Astrocyte of the hippocampus (primary cell): ENCODE measurements at places on chromosomes 2 and 18.

- DNase-seq: no peak
Measured at GRCh38 chr2:126239320-126239955, 416.5 kb upstream of the GYPC start.

DNA sequence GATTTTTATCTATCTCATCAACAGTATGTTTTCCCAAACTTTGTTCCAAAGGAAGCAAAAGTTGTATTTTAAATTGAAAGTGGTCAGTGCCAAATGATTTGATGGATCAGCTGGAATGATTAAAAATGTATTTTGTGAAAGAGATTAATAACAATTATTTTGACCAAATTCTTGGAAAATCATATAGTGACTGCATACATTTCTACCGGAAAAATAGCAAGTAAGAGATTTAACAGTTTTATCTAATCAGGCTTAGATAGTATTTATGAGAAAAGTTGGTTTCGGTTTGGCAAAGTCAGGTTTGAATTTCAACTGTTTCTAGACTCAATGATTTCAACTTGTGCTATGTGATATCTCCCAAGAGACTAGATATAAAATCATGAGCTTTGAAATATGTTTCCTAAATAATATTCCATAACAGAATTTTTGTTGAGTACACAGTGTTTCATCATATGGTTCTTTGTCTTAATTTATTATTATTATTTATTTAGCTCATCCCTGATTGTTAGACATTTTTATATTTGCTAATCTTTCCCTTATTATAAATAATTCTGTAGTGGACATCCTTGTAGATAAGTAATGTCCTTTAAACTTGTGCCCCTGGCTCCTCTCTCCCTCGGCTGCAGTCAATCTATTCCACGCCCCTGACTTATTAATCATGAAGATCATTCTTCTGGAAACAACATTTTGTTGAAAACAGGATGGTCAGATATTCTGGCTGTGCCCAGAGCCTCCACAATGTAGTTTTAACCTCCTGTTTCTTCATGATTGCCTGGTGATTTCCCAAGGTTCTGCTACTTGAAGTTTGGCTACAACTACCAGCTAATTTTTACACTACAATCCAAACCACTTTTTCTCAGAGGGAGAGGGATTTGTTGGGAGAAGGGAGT is 520.7 kb upstream of the TCF4 start:
- no peak for DNase-seq

DNA sequence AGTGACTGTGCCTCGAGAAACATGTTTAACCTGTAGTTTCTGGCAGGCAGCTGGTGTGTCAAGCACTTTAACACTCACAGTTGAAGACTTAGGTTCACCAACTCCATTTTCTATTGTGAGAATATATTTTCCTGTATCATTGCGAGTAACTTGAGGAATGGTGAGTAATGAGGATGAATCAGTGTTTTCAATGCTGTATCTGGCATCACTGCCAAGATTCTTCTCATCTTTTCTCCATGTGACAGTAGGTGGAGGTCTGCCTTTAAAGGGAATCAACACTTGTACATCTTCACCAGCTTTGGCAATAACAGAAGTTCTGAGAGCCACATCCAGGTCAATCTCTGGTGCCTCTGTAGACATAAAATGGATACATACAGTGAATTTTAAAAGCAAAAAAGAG is 72.8 kb downstream of the PLEKHA3 start:
- peak; percentile 61 for DNase-seq

DNA sequence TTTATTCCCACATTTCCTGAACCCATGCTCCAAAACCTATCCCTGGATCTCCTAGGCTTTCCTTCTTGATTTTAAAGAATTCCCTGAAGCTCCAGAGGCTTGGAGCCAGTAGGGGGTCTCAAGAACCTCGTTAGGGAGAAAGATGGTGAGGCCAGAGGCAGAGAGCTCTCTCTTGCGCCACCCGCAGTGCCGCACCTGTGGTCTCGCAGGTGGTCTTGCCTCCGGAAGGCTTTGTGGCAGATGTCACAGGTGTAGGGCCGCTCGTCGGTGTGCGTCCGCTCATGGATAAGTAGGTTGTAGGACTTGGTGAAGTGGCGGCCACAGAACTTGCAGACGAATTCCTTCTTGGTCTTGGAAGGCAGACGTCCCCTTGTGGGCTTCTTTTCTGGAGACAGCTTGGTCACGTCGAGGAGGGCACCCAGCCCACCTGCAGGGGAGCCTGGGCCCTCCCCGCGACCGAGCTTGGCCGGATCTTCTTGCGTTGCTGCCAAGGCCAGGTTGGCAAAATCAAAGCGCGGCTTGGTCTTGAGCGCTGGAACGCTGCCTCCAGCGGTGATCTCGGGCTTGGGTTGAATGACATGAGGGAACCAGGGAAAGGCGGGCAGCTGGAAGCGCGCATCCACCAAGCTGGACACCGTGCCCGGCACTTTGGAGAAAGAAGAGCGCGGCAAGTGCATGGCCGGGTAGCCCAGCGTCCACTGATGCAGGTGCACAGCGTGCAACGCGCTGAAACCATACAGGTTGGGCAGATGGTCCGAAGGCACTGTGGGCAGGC is 5.3 kb downstream of the OSR1 start:
- DNase-seq: no peak

- DNase-seq: no peak
Measured at GRCh38 chr18:61086657-61087056, 246.6 kb upstream of the CDH20 start.

GRCh38 chr2:54161660-54162424 is 46.4 kb downstream of the ACYP2 start:
- DNase-seq: no peak

GRCh38 chr2:60652832-60653340 is 99.4 kb upstream of the BCL11A start:
- DNase-seq: no peak

DNA sequence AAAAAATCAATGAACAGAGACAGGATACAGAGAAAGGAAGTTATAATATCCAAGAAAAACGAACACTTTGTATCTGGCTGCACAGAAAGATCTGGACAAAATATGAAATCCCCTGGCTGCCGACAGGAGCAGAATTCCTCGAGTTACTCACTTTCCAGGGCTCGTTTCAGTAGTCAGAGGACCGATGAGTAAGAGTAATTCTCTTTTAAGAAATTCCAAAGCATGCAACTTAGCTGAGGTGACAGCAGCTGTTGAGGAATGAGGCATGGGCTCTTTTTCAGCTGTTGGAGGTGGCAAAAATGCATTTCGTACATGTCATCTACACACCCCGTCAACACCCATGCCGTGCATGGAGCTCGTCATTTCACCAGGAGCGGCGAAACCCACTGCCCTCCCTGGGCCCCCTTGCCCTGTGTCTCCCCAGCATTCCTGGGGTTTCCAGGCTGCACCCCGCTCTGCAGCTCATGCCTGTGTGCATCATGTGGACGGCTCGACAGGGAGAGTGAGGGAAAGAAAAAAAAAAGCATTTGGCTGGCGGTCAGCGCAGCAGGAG is 210.8 kb upstream of the SMIM21 start:
- peak; percentile 77 for DNase-seq

- no peak for DNase-seq
Measured at GRCh38 chr2:24082787-24083566, 1.7 kb downstream of the TP53I3 start.

GRCh38 chr2:9163306-9164111 is 43.1 kb upstream of the ASAP2 start:
- peak; percentile 46 for DNase-seq

DNA sequence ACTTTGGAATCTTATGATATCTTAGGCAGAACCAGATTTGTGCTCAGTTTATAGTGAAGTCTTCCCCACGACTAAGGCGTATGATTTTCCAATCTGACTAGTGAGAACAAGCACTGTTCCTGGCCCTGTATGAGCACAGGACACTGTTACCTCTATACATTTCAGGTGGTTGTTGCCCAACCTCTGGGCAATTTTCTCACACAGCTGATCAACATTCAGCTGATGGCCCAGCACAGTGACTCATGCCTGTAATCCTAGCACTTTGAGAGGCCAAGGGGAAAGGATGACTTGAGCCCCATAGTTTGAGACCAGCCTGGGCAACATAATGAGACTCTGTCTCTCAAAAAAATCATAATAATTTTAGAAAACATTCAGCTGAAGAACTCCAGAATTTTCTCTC is 119.5 kb downstream of the ASXL3 start:
- no peak for DNase-seq

GRCh38 chr2:179890666-179891065 is 29.3 kb upstream of the ZNF385B start:
- DNase-seq: no peak

GRCh38 chr2:38526195-38526594 is 76.5 kb downstream of the HNRNPLL start:
- no peak for DNase-seq

GRCh38 chr18:79518683-79519128 is 123.0 kb downstream of the NFATC1 start:
- no peak for DNase-seq

GRCh38 chr18:77223221-77223639 is 26.4 kb upstream of the GALR1 start:
- DNase-seq: no peak

DNA sequence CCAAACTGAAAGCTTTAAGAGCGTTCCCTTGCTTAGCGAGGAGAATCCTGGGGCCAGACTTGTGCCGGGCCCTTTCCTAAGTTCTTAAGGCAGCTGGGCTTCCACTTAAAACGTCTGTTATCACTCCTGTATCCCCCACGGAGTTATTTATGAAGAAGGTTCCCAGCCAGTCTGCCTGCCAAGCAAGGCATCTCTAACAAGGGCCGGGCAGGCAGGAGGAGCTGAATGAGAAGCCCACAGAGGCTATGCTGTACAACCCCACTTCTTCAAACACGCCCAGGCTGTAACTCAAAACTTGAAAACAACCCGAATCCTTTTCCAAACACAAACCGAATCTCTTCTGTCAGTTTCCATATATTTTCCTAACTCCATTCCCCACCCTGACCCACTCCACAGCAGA is 39.0 kb upstream of the ZFP36L2 start:
- peak; percentile 52 for DNase-seq

DNA sequence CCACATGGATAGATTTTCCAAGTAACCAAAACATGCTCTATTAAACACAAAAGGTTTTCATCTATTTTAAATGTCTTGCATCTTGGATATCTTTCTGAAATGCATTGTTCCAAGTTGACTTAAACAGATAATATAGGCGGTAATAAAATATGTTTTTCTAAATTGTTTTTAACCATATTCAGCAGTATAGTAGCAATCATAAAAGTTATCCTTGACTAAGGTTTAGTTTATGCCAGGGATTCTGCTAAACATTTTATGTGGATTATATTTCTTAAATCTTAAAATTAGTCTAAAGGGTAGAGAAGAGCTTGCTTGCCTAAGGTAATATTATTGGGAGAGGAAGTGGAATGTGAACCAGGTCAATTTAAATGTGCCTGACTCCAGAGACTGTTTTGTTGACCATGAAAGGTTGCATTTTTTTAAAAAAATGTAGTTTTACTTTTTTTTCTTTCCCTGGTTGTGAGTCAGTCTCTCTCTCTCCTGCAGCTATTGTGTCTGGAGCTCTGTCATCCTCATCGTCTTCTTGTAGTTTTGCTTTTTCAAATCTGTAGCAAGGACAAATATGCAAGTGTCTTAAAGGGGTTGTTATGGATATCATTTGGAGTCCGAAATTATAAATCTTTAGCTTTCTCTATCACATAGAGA is 309.1 kb upstream of the COL3A1 start:
- peak; percentile 55 for DNase-seq

GRCh38 chr2:139469985-139470384 is 689.8 kb upstream of the NXPH2 start:
- DNase-seq: no peak

DNA sequence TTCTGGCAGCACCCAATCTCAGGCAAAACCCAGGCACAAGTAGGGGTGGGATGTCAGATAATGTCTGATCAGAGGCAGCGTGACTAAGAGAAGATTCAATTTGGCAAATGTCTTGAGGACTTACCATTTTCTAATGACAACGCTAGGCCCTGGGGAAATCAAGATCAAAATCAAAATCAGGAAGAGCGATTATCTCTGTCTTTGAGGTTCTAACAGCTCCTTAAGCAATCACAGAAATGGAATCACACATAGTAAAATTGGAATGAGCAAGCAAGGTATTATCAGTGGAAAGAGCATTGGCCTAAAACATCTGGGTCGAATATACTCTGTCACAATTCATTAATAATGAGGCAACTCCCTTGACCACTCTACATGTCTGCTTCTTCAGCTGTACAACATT is 8.6 kb upstream of the SERPINB2 start:
- no peak for DNase-seq

DNA sequence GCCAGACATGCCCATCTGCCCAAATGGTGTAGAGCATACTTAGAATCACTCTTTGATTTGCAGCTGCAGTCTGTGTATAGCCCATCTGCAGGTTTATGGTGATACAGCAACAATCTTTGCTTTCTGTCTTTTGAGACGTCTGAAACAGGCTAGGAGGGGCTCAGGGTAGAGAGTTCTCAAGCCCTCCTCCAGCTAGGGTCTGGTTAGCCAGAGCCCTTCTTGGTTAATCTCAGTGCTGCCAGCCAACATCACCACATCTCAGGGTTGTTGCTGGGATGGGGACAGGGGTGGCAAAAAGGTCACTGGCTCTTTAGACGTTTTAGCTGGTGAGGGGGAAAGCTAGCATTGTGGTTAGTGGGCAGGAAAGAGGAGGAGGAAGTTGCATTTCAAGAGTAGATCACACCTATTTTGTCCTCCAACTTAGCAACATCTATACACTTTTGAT is 136.6 kb upstream of the ACAA2 start:
- no peak for DNase-seq

- no peak for DNase-seq
Measured at GRCh38 chr18:44986933-44987332, 306.2 kb downstream of the SETBP1 start.

GRCh38 chr18:42563995-42564394 is 551.5 kb downstream of the RIT2 start:
- no peak for DNase-seq

- DNase-seq: no peak
Measured at GRCh38 chr2:41160439-41160838, 708.5 kb upstream of the SLC8A1 start.

DNA sequence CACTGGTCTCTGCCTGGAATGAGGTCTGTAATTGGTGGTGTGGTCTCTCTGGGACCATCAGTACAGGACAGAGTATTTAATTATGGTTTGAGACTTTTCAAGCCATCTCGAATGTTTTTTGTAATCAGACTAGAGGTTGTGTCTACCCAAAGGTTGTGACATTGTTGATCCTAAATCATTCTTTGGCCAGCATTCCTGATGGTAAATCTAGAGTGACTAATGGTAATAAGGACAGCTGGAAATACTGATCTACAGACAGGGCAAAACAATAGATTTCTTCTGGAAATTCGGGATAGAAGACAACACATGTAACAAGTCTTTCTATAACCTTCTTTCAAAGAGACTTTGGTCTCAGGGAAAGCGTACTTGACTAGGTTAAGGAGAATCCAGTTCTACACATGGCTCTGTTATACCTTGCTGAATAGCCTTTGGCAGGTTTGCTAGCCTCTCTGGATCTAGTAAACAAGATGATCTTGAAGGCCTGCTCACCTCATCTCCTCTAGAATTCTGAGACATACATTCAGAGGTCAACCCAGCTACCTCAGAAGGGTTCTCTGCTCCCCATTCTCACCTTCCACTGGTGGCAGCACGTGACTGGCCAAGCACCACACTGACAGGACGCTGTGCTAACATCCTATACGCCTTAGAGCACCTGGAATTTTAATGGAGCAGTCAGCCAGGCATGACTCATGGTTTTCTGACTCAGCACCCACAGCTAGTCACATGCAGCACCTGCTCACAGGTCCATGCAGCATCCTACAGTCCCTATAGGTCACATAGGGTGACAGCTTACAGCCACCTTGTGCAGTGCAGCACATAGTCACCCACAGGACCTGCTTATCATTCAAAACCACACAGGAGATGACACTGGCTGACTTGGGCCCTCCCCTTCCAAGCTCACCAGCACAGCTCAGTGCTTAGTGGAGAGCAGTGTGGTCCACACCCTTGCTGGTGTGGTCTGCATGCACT is 12.2 kb downstream of the PLB1 start:
- DNase-seq: peak; percentile 29

- DNase-seq: no peak
Measured at GRCh38 chr2:179261151-179261825, 3.3 kb downstream of the SESTD1 start.
